Activated CD8-positive, alpha-beta memory T cell treated with anti-CD3 and anti-CD28 coated beads, Interleukin-2, amount 10 ng/mL, durations not matched to agents 7 days and 5 days (primary cell): ENCODE measurements at places on chromosomes 16 and 17. TPM values are rescaled to one million over a fixed set of nuclear protein-coding genes. Genes with fewer than 3 reads are reported as not detected.

DNA sequence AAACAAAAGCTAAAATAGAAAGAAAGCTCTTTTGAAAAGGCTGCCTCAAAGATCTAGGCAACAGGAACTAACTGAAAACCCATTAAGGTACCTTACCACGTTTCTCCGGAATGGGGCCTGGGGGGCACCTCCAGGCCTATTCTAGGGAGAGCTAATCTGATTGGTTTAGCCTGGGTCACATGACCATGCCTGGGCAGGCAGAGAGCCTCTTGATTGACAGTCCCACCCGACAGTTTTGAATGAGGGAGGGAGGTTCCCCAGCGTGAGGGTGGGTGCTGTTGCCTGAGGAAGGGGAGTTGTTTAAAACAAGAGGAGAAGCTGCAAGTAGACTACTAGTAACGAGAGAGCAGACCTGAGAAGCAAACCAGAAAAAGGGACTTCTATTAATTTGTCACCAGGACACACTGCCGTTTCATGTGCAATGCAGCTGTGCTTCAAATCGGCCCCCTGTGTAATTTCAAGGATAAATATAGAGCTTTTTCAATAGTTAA lies 143.4 kb upstream of the HS3ST2 start:
- H3K36me3 ChIP-seq, result no peaks in the 10 kb centered on the region
- DNase-seq, result no peak
- no peak overlapping the region for H3K4me3 ChIP-seq
- peaks cover 3% of the 10 kb centered on the region for H3K27me3 ChIP-seq
- no peaks in the 10 kb centered on the region for H3K4me1 ChIP-seq

DNA sequence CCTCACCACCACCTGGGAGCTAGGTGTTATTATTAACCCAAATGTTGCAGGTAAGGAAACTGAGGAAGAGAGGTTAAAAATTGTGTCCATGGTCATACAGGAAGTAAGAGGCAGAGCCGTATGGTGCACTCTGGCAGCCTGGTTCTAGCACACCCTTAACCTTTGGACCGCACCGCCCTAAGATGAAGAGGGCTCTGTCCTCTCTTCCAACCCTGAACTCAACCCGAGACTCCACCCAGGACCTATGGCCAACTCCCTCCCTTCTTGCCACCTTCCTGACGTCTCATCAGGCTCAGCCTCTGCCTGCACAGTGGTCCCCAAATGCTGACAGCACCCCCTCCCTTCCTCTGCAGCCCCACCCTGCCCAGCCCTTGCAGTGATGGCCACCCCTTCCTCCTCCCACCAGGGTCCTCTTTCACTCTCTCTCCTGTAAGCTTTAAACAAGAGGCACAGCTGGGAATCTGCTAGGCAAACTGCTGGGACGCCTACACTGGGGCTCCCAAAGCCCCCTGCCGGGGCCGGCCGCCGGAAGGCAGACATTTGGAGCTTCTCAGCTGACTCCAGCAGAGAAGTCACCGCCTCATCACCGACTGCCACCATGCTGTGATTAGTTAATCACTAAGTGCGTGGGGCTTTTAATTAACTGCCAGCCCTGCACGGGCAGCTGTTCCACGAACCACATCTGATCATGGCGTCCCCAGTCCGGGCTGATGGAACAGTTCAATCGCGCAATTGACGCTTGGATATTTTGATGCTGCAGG lies 16.7 kb upstream of the C16orf78 start:
- no peak overlapping the region for H3K4me3 ChIP-seq
- H3K27me3 ChIP-seq, result no peaks in the 10 kb centered on the region
- no peaks in the 10 kb centered on the region for H3K4me1 ChIP-seq
- DNase-seq, result no peak
- no peaks in the 10 kb centered on the region for H3K36me3 ChIP-seq

- H3K4me1 ChIP-seq, result peaks cover 25% of the 10 kb centered on the region
- H3K4me3 ChIP-seq, result no peak overlapping the region
- H3K27ac ChIP-seq, result peak overlapping the region; percentile 9
- no peaks in the 10 kb centered on the region for H3K27me3 ChIP-seq
- H3K36me3 ChIP-seq, result no peaks in the 10 kb centered on the region
Measured at GRCh38 chr16:67006930-67007658, 18.7 kb downstream of the CES4A start.

DNA sequence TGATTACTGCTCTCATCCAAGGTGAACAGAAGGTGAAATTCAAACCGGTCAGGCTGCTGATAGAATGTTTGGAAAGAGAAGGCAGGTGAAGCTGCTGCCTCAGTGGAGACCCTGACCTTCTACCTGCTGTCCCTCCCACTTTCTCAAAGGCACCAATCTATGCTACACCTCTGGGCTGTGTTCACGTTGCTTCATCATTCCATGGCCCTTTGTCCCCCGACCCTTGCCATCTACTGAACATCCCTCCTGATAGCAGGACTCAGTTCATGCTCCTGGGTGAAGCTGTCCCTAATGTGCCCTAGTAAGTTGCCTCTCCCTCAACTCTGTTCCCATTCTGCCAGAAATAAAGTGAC lies 44.2 kb upstream of the SOX9 start:
- H3K27ac ChIP-seq, result no peak overlapping the region
- DNase-seq, result no peak
- no peak overlapping the region for H3K4me3 ChIP-seq
- H3K4me1 ChIP-seq, result no peaks in the 10 kb centered on the region
- no peaks in the 10 kb centered on the region for H3K27me3 ChIP-seq

DNA sequence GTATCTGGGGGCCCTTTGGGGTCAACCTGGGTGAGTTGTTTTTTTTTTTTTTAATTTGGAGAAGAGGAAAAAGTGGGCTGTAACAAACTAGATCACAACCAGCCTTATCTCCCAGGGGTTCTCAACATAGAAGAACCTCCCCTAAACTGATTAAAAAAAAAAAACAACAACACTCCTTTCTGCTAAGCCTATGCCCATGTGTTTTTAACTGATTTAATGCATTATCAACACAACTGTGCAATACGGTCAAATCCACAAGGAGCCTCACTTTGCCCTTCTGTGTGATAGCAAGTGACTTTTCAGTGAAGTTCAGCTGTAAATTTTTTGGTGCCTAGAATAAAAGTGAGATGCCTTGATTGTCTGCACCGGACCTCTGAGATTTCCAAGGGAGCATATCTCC lies 646 bp downstream of the MYH11 start:
- no peak overlapping the region for H3K27ac ChIP-seq
- peaks cover 8% of the 10 kb centered on the region for H3K4me1 ChIP-seq
- peaks cover 55% of the 10 kb centered on the region for H3K27me3 ChIP-seq
- no peak overlapping the region for H3K4me3 ChIP-seq
- no peak for DNase-seq

GRCh38 chr17:16940116-16940881 lies 31.6 kb downstream of the TNFRSF13B start:
- H3K27me3 ChIP-seq, result peaks cover 5% of the 10 kb centered on the region
- no peaks in the 10 kb centered on the region for H3K36me3 ChIP-seq
- H3K4me1 ChIP-seq, result no peaks in the 10 kb centered on the region
- H3K4me3 ChIP-seq, result no peak overlapping the region
- no peak overlapping the region for H3K27ac ChIP-seq

- no peaks in the 10 kb centered on the region for H3K27me3 ChIP-seq
- DNase-seq, result no peak
- H3K4me1 ChIP-seq, result peaks cover 77% of the 10 kb centered on the region
- no peak overlapping the region for H3K4me3 ChIP-seq
- peaks cover 47% of the 10 kb centered on the region for H3K36me3 ChIP-seq
Measured at GRCh38 chr16:29114574-29114973, 129.7 kb downstream of the LAT start.

- no peaks in the 10 kb centered on the region for H3K4me1 ChIP-seq
- H3K4me3 ChIP-seq, result no peak overlapping the region
- no peak for DNase-seq
- no peaks in the 10 kb centered on the region for H3K36me3 ChIP-seq
- no peak overlapping the region for H3K27ac ChIP-seq
Measured at GRCh38 chr16:64481497-64481896, 640.4 kb downstream of the CDH11 start.

- no peak within 1 kb of the TSS for H3K27ac ChIP-seq
- H3K36me3 ChIP-seq, result no peaks in the 10 kb centered on the region
- H3K4me3 ChIP-seq, result peak within 1 kb of the TSS; percentile 57
Measured at GRCh38 chr16:85750827-85751697, at the start of gene C16orf74. C16orf74 (minus strand) TSS chr16:85751096; CDS start chr16:85735217, 15,879 bp downstream.

- H3K36me3 ChIP-seq, result no peaks in the 10 kb centered on the region
- DNase-seq, result peak; percentile 21
- H3K4me3 ChIP-seq, result no peak overlapping the region
- no peak overlapping the region for H3K27ac ChIP-seq
- H3K4me1 ChIP-seq, result no peaks in the 10 kb centered on the region
Measured at GRCh38 chr16:71348262-71349085, 10.0 kb upstream of the CALB2 start.

DNA sequence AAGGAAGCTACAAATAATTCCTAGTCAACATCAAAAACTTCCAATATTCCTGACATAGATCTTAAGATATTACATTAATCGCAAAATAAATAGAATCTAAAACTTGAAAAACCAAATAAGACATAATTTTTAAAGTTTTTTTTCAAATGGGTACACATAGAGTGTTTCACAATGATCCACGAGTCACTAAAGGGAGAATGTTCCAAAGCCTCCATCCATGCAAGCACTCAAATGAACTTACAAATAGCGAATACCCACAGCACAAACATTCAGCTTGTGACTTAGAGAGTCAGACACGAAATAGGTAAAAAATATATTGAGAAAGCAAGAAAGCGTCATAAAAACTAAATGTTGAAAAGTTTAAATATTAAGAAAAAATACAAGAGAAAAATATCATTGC lies 65.7 kb downstream of the CEP112 start:
- no peaks in the 10 kb centered on the region for H3K36me3 ChIP-seq
- H3K4me1 ChIP-seq, result no peaks in the 10 kb centered on the region
- H3K4me3 ChIP-seq, result no peak overlapping the region
- peaks cover 2% of the 10 kb centered on the region for H3K27me3 ChIP-seq
- DNase-seq, result no peak

GRCh38 chr17:13594310-13594709 lies 7.4 kb downstream of the HS3ST3A1 start:
- no peak for DNase-seq
- H3K4me1 ChIP-seq, result peaks cover 4% of the 10 kb centered on the region
- no peak overlapping the region for H3K4me3 ChIP-seq
- H3K27ac ChIP-seq, result no peak overlapping the region
- H3K36me3 ChIP-seq, result no peaks in the 10 kb centered on the region

DNA sequence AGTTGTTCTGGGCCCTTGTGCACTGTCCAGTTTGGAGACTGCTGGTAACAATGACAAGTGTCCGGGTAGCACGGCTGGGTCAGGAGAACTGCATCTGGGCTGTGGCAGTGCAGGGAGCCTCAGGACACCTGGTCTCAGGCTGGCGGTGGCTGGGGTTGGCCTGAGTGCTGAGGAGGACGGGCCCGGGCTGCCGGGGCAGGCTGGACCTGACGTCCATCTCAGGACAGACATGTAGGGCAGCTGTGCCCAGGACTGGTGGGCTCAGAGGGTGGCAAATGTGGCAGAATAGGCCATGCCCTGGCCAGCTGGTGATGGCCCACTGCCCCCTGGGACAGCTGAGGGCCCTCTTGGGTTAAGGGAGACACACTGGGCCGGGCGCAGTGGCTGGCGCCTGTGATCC lies 4.2 kb upstream of the NLRC3 start:
- H3K27ac ChIP-seq, result no peak overlapping the region
- H3K27me3 ChIP-seq, result no peaks in the 10 kb centered on the region
- H3K4me1 ChIP-seq, result peaks cover 41% of the 10 kb centered on the region
- H3K36me3 ChIP-seq, result peaks cover 32% of the 10 kb centered on the region
- no peak for DNase-seq

- no peaks in the 10 kb centered on the region for H3K36me3 ChIP-seq
- no peaks in the 10 kb centered on the region for H3K4me1 ChIP-seq
- H3K27ac ChIP-seq, result no peak overlapping the region
- H3K4me3 ChIP-seq, result no peak overlapping the region
- no peaks in the 10 kb centered on the region for H3K27me3 ChIP-seq
- no peak for DNase-seq
Measured at GRCh38 chr16:10086620-10087019, 95.6 kb downstream of the GRIN2A start.

DNA sequence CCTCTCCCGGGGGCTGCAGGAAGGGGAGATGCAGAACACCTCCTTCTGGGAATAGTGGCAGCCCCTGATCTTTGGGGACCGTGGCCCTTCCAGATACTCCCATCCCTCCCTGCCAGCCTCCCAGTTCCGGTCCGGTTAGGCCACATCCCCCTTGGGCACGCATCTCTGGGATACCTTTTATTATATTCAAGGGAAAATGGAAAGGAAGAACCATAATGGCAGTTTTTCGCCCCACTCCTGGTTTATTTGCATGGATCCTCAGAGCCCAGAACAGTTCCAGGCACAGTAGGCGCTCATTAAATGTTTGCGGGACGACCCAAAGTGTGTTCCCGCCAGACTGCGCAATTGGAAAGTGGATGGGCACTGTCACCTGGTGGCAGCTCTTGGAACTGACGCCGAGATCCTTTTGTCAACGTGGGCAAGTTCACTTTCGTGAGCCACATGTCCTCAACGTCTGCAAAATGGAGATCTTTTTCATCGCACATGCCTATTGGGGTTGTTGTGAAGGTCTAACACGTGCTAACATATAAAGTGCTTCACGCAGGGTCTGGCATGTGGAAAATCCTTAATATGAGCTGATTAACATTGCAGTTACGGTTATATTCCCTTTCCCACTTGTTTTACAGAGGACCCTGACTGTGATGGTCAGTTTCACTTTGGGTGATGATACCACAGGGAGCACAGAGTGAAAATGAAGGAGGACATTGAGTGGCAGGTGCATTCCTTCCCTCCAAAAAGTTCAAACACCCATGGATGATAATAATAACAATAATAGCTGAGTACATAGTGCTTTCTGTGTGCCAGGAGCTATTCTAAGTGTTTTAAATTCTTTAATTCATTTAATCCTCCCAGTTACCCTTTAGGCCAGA lies 1.7 kb upstream of the GPRC5B start:
- H3K27ac ChIP-seq, result no peak overlapping the region
- H3K36me3 ChIP-seq, result no peaks in the 10 kb centered on the region
- H3K27me3 ChIP-seq, result peaks cover 37% of the 10 kb centered on the region
- H3K4me1 ChIP-seq, result peaks cover 18% of the 10 kb centered on the region
- peak overlapping the region; percentile 53 for H3K4me3 ChIP-seq

- DNase-seq, result no peak
- H3K27me3 ChIP-seq, result no peaks in the 10 kb centered on the region
- no peak overlapping the region for H3K27ac ChIP-seq
Measured at GRCh38 chr17:55166506-55166905, 98.3 kb upstream of the HLF start.

- H3K27ac ChIP-seq, result no peak overlapping the region
- H3K36me3 ChIP-seq, result no peaks in the 10 kb centered on the region
Measured at GRCh38 chr17:72104164-72104862, 16.5 kb upstream of the SOX9 start.

GRCh38 chr17:74182041-74182723 lies 21.3 kb upstream of the RPL38 start:
- DNase-seq, result no peak
- H3K4me1 ChIP-seq, result no peaks in the 10 kb centered on the region
- H3K27ac ChIP-seq, result no peak overlapping the region
- H3K36me3 ChIP-seq, result no peaks in the 10 kb centered on the region

Gene MXRA7
- 29.8 TPM for total RNA-seq

Gene LRRC37A
- total RNA-seq, result 8.0 TPM

Gene ACAP1
- 712 TPM for total RNA-seq

Gene EFNB3
- total RNA-seq, result not detected

Gene USP6
- total RNA-seq, result 0.03 TPM

Gene TVP23B
- total RNA-seq, result 23.9 TPM

Gene SHISA9
- total RNA-seq, result 0.21 TPM

Gene ZBTB4
- 24.5 TPM for total RNA-seq

Gene CHRNE
- 0.41 TPM for total RNA-seq

Gene MMP2
- total RNA-seq, result not detected
